Activated CD4-positive, alpha-beta T cell treated with anti-CD3 and anti-CD28 coated beads, Interleukin-2, amount 10 ng/mL, durations not matched to agents 7 days and 5 days (primary cell): ENCODE measurements at places on chromosomes 7 and 10. TPM values are rescaled to one million over a fixed set of nuclear protein-coding genes. Genes with fewer than 3 reads are reported as not detected.

PURB gene
- 24.1 TPM for total RNA-seq

SAP25 gene
- 36.1 TPM for total RNA-seq

TRDMT1 gene
- 14.1 TPM for total RNA-seq

ARMC10 gene
- total RNA-seq = 32.9 TPM

NKX2-3 gene
- total RNA-seq = not detected

ASIC3 gene
- 6.0 TPM for total RNA-seq

ENTPD1 gene
- 0.27 TPM for total RNA-seq
